Cerebellum (tissue), 4 donors: ENCODE measurements at places on chromosomes 7 and 10. TPM values are rescaled to one million over a fixed set of nuclear protein-coding genes. Genes with fewer than 3 reads are reported as not detected.

The SCIN gene
- total RNA-seq = 2.5 TPM

The PLXNA4 gene
- total RNA-seq = 20.4 TPM

The BHLHA15 gene
- total RNA-seq = 5.4 TPM

The SLC18A3 gene
- total RNA-seq = 3.4 TPM

The SLC26A3 gene
- 0.54 TPM for total RNA-seq

GRCh38 chr7:81469869-81470723 is 299.8 kb downstream of the HGF start:
- peak; percentile 38 for DNase-seq

- DNase-seq = no peak
Measured at GRCh38 chr10:125005312-125006187, 63.6 kb downstream of the ZRANB1 start.

GRCh38 chr7:463362-463781 is 56.3 kb downstream of the PDGFA start:
- no peak for DNase-seq

DNA sequence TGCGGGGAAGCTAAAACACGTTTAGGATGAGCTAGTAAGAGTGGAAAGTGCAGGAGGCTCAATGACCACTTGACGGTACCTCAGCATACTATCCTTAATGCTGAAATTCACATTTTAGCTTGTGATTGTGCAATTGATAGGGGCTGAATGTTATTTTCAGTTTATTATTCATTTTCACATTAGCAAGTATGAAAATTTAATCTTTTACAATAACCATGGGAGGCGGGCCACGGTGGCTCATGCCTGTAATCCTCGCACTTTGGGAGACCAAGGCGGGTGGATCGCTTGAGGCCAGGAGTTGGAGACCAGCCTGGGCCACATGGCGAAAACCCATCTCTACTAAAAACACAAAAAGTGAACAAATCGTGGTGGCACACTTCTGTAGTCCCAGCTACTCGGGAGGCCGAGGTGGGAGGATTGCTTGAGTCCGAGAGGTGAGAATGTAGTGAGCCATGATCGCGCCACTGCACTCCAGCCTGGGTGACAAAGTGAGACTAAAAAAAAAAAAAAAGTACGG is 22.0 kb upstream of the ANLN start:
- no peak for DNase-seq

- DNase-seq = no peak
Measured at GRCh38 chr10:49647554-49647953, 31.9 kb upstream of the C10orf53 start.

- DNase-seq = no peak
Measured at GRCh38 chr10:11742779-11743298, 657 bp downstream of the ECHDC3 start.

GRCh38 chr7:24936121-24936824 is 43.7 kb downstream of the OSBPL3 start:
- DNase-seq = no peak

DNA sequence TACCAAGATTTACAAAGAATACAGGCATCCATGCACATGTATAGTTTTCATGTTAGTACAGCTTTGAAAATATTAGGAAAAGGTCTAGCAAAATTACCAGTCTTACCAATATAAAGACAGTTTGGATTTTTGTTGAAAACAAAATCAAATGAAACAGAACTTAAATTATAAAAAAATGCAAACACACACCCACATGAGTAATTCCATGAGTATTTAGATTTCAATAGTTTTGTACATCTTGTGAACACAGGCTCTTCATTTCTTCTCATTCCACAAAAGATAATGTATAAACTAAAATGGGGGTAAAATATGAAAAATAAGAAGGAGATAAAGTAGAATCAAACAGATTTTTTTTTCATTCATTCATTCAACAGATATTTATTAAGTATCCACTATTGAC is 682.2 kb upstream of the ANKRD30A start:
- DNase-seq = no peak

DNA sequence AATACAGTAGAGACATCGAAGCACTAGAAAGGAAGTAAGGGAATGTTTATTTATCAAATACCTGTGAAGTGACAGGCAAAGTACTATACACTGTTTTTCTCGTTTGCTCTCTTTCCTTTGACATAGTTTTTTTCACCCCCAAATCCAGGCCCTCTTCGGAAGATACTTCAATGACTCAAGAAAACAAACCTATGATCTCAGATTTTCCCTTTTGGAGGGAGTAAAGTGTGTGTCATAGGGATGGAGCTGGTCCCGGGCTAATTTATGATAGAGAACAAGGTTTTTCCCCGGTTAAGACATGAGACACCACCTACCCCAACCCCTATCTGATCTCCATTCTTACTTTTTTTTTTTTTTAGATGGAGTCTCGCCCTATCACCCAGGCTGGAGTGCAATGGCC is 61.7 kb downstream of the MAP3K8 start:
- no peak for DNase-seq

- DNase-seq = no peak
Measured at GRCh38 chr10:64109926-64110495, 588.8 kb downstream of the REEP3 start.

GRCh38 chr10:119867317-119867716 is 5.3 kb downstream of the MCMBP start:
- DNase-seq = no peak

GRCh38 chr7:28077616-28078015 is 103.0 kb downstream of the JAZF1 start:
- DNase-seq = no peak

GRCh38 chr7:34821932-34822558 is 164.0 kb downstream of the NPSR1 start:
- DNase-seq = no peak
